Endothelial cell (in vitro differentiated cells): ENCODE measurements at places on chromosomes 11 and 22. TPM values are rescaled to one million over a fixed set of nuclear protein-coding genes. Genes with fewer than 3 reads are reported as not detected.
A peak's percentile ranks its signal among the peaks of the same experiment; 100 is the strongest.

GRCh38 chr22:27996529-27996925 lies 77.5 kb upstream of the PITPNB start:
- DNase-seq = no peak

PAX6 gene
- total RNA-seq = 2.7 TPM

DNA sequence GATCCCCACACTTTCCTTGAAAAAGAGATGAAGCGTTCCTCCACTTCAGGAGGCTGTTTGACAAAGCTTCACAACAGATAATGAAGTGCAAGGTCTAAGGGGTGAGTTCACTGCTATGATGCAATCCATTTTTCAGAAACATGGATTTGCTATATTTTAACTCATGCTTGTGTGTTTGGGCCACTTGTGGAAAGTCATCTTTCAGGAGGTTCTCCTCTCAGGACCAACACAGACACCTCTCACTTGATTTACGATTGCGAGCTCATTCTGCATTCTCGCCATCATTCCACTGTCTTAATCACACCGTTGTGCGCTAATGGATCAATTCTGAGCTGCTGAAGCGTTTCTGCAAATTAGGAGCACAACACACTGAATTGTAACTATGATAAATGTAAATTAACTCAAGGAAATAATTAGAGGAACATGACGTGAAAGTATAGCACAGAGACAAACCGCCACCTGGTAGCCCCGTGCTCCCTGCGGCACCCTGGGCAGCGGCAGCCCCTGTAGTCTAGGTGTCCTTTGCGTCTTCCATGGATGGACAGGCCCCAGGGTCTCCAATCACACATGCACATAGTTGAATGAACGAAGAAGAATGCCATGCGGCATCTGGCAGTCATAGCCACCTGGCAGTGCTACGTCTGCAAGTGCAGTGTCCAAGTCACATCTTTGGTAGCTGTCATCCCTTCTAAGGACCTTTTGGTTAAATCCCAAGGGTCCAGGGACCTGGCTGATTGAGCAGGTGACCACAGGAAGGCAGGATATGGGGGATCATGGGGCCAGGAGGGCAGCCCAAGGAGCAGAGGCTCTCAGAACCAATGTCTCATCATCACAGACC lies 28.1 kb upstream of the RTL6 start:
- DNase-seq = no peak

GRCh38 chr22:40621309-40622151 lies 15.0 kb downstream of the MRTFA start:
- DNase-seq = no peak

DNA sequence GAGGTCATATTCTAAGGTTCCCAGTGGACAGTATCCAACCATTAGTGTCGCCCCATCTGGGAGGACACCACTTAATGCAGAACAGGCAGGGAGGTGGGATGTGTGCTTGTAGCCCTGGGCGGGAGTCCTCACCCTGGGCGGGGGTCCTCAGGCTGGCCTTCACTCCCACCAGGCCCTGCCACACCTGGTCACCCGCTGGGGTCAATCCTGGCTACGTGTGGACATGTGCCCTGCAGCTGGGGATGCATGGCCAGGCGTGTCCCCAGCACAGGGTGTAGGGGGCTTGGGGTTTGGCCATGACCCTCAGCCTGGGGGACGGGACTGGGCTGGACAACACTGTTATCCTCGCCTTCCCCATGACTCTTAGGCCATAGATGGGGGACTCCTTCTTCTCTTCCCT lies 18.8 kb downstream of the TRPM5 start:
- no peak for DNase-seq

MIOX gene
- total RNA-seq = not detected

- no peak for DNase-seq
Observed at GRCh38 chr22:28246397-28246796, 327.3 kb upstream of the PITPNB start.

CLMP gene
- 5.5 TPM for total RNA-seq

TUB gene
- total RNA-seq = 2.9 TPM

GGTLC3 gene
- total RNA-seq = 0.56 TPM

DNA sequence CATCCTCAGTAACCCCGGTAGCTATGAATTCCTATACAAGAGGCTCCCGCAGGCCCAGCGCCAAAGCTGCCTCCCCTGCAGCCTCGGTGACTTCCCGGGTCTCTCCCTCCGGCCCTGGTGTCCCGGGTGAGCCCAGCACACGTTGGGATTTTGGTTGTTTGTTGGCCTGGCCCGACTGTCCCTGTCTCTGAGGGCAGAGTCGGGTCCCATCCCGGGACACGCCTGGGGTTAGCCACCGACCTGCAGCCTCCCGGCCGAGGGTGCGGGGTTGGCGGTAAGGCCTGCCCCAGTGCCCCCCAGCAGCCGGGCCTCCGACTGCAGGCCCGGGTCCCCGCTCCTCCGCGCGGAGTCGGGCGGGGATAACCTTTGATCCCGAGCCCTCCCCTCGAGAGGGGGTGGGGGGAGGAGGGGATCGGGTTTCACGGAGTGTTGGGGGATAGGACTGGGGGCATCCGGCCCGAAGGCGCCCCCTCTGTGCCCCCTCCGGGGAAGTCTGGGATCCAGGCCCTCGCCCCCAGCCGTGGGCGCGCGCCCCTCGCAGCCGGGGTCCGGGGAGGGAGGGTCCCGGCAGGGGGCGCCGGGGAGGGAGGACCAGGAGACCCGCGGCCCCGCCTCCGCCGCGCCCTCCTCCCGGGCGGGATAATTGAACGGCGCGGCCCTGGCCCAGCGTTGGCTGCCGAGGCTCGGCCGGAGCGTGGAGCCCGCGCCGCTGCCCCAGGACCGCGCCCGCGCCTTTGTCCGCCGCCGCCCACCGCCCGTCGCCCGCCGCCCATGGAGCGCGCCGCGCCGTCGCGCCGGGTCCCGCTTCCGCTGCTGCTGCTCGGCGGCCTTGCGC lies at the start of gene FBLN1:
Gene FBLN1 (plus strand): TSS at position 669 of the 835 bp plus-strand sequence. CDS start 103 bp downstream, at position 772.
- peak; percentile 63 for DNase-seq

DNA sequence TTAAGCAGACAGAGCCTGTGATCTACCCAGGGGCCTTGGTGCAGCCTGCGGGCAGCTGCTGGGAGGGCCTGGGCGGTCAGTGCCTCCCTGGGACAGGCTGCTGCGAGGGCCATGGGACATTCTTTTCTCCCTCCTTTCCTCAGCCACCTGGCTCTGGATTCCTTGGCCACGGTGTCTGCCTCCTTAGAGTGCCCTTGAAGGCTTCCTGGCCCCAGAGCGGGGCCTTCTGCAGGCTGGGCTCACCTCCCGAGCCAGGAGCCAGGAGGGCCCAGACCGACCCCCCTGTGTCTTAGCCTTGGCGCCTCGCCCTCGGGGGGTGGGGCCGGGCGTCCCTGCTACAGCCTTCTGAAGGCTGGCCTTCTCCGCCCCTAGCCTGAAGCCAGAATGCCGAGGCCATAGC lies 231.2 kb downstream of the TBC1D22A start:
- DNase-seq = no peak

WDR74 gene
- 42.2 TPM for total RNA-seq

DNA sequence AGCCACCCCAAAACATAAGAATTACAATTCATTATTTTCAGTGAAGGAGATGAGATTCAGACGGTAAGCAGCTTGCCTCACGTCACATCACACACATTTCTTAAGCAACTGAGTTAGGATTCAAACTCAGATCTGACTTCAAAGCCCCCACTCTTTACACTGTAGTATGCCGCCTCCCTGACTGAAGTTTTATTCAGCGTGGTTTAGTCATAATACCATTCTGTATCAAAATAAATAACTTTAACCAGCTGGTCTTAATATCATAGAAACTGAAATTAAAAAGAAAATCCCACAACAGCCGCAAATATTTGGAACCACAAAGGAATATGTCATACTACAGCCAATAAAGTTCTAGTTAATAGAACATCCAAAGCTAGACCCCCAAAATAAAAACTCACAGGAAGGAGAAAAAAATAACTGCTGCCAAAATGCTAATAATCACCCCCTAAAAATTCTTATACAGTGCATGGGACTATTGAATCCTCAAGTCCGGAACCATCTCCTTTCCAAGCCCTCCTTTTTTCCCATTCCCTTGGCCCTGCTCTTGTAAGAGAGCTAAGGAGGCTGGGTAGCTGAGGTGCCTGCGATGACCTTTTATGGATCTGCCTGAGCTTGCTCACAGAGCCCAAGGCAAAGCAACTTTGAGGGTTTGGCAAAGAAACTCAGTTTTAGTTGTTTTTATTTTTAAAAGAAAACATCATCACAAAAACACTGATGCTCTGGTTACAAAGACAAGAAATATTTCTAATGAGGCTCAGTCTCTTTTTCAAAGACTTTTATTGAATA lies 334.5 kb downstream of the TTC28 start:
- no peak for DNase-seq

DNA sequence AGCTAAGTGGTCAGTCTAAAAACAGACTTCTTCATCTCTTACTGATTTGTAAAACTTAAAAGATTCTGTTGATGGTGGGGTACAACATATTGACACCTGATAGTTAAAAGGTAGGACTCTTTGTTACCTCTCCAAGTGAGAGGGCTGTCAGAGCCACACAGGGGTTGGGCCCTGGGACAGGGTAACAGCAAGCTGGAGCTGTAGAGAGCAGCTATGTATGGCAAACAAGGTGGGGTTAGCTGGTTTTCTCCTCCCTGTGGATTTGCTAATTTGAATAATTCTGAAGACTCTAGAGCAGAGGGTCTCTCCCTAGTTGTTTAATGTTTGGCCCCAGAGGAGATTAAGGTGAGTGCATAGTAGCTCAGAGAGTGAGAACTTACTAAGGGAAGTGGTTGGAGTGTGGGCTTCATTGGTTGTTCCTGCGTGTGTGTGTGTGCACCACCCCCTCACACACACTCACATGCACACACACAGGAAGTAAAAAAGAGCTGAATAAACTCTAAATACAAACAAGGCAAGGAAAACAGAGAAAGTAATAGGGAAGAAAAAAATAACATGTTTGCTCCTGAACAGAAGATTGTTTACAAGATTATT lies 9.2 kb upstream of the GAS2 start:
- no peak for DNase-seq

DNA sequence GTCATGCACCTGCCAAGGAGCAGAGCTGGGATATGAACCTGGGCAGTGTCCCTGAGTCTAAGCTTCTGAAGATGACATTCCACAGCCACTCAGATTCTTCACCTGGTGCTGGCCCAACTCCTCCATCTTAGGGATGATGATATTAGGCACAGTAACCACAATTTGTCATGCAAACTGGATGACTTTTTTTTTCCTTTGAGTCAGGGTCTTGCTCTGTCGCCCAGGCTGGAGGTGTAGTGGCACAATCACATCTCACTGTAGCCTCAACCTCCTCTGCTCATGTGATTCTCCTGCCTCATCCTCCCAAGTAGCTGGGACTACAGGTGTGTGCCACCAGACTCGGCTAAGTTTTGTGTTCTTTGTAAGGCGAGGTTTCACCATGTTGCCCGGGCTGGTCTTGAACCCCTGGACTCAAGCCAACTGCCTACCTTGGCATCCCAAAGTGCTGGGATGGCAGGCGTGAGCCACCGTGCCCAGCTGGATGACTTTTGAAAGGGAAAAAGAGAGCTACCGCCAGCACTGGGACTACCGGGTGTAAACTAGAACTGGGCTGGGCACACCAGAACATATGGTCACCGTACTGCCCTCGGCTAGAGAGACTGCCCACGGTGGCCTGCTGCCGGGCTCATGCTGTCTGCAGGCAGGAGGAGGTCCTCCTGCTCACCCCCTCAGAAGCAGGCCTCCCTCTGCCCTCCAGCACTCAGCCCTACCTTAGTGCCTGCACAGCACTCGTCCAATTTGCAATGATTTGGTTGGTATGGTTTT lies 77.7 kb downstream of the NAT10 start:
- DNase-seq = no peak

DNA sequence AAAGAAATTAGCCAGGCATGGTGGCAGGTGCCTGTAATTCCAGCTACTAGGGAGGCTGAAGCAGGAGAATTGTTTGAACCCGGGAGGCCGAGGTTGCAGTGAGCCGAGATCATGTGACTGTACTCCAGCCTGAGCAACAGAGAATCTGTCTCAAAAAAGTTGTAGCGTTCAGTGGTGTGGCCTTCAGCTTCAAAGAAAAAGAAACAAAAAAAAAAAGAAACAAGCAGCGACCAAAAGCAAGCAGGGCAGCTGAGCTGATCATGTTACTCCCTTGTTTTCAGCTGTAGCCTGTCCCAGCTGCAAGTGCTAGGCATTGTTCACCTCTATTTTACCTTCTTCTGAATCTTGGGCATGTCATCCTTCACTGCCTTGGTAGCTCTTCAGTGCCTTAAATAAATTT lies 37.0 kb downstream of the SFI1 start:
- no peak for DNase-seq

DNA sequence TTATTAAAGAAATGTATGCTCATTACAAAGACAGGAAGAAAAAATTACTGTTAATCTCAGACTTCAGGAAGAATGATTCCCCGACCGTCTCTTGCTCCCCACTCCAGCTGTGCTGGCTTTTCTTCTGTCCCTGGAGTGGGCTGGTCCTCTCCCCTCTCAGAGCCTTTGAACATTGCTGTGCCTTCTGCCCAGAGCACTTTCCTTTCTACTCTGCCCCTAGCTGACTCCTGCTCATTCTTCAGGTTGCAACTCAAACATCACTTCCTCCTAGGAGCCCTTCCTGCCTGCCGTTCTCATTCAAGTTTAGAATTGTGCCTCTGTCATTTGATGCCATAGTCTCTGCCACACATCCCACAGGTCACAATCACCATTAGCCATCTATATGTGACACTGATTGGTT lies 329.5 kb downstream of the MIAT start:
- DNase-seq = no peak

GRCh38 chr22:19360300-19360792 lies 68.8 kb upstream of the CLTCL1 start:
- DNase-seq = no peak

OR52N4 gene
- total RNA-seq = not detected

TMEM138 gene
- total RNA-seq = 18.8 TPM

FIBIN gene
- not detected for total RNA-seq

SERPING1 gene
- total RNA-seq = 347 TPM

DNA sequence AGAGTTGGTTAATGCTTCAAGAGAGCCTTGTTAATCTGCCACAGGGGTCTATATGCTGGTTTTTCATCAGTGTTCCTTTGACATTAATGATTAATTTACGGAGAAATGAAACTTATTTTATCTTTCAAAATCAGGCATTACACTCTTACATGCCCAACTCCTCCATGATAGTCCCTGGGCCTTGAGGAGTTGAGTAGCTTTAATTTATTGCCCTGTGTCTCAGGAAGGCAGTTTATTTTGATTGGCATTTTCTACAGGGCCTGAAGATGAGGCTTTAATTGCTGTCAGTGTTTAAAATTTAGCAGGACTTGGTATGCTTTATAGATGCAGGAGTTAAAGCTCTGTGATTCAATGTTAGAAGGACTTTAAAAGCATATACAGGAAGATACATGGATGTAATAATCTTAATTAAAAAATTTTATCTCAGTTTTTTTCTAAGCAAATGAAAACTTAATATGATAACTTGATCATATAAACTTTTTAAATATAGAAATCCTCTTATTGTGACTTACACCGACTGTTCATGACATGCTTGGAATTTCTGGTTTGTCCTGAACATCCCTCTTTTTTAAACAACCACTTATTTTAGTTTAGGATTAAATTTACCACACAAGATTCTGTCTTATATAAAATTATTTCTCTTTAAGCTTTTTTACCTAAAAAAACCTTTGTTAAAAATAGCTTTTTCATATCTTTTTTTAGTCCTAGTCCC lies 12.2 kb downstream of the GLYAT start:
- DNase-seq = no peak

OR4C15 gene
- total RNA-seq = not detected

GRCh38 chr11:16890442-16890841 lies 123.8 kb downstream of the PLEKHA7 start:
- DNase-seq = no peak
